NCI-H1105 treated with DMSO at 0.1 percent for 48 hours (cell line): ENCODE measurements at places on chromosomes 12 and 14.
A peak's percentile ranks its signal among the peaks of the same experiment; 100 is the strongest.

- no peak for DNase-seq
These were observed 21.0 kb downstream of the ANAPC5 start for GRCh38 chr12:121331248-121331647.

DNA sequence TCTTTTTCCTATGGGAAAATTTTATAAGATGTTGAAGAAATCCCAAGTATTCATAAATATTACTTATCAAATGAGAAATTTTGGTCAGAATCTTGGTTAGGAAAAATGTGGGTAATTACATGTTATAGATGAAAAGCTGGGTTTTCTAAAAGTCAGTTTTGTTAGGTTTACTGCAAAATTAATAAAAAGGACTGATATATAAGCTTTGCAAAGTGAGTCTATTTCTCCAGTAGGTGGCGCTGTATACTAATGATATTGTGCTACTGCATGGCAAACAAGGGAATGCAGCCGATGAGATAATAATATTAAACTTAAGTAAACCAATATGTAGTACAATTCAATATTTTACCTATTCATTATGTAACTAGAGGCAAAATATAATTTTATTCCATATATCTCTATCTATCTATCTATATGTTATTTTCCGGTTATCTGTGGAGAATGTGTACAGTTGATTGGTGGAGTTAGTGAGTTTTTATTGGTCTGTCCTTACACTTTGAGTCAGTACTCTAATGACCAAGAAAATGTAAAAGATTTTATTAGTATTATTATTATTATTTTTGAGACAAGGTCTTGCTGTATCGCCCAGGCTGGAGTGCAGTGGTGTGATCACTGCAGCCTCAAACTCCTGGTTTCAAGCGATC, 32.9 kb downstream of the MIPOL1 start:
- DNase-seq: peak; percentile 81

GRCh38 chr14:101082436-101083384, 179.2 kb upstream of the RTL1 start:
- no peak for DNase-seq

DNA sequence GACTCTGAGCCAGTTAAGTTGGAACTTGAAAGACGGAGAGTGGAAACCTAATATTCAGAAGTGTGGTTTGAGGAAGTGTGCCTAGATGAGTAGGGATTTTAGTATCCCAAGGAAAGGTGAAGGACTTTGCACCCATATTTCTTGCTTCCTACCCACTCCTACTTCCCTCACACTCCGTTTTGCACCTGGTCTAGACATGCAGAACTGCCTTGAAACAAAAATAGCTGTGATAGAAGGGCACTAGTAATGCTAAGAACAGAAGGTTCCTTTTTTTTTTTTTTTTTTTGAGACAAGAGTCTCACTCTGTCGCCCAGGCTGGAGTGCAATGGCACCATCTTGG, 732 bp upstream of the ARF3 start:
- no peak for DNase-seq

- DNase-seq: peak; percentile 95
These were observed 149.0 kb upstream of the PRMT8 start for GRCh38 chr12:3342051-3342450.

DNA sequence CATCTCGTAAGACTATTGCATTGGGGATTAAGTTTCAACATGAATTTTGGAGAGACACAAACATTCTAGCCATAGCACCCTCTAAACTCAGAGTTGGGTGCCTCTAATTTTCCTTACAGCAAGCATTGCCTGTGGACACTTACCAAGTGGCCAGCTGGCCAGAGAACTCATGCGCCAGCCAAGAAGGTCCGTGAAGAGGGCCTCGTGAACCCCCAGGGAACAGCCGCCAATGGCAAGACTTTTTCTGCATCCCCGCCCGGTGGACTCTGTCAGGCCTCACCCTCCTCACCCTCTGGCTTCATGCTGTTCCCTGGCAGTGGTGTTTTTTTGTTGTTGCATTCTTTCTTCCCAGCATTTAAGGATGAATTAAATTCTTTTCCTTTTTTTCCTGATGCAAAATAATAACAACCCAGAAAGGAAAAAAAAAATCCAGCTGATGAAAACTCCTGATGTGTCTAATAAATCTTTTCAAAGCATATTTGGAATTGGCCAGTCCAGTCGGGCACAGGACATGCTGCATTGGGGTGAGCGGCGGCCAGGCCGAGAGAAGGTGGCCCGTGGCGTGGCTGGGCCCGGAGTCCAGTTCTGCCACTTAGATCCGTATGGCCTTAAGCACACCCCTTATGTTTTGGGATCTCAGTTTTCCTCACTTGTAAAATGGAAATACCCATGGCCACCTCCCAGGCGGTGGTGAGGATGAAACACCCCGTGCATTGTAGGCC, 191.9 kb upstream of the DIO3 start:
- no peak for DNase-seq

DNA sequence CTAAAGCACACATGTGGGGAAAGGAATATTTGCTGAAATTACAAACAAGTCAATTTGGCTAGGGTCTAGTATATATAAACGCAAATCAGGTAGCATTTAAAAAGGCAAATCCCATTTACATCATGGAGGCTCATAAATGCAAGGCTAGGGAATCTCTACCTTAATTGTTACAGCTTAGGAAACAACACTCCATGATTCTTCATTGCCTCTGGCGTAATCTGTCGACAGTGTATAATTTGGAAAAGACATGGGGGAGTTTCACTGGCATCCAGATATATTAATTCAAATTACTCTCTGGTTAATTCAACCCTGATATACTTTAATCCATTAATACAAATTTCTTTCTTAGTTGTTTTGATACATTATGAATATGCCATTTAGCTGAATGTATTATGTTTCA, 1630.2 kb upstream of the FLRT2 start:
- DNase-seq: no peak

- no peak for DNase-seq
These were observed 14.8 kb upstream of the SERPINA12 start for GRCh38 chr14:94524093-94524492.

DNA sequence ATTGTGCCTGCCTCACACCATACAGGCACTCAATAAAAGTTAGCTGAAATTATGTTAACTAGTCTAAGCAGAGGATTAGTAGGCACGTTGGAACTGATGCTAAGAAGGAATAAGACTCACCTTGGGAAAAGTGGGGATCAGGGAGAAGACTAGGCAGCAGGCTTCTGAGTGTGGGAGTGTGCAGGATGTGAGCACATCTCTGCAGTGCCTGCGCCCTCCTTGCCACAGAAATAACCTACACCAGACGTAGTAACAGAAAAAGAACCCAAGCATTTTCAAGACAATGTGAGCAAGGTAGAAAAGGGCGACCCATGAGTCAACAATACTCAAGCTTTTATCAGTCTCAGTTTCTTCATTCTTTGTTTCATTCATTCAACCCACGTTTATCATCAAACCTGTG, 113.9 kb downstream of the CACNA1C start:
- DNase-seq: no peak

GRCh38 chr12:89923091-89923490, 214.5 kb upstream of the ATP2B1 start:
- DNase-seq: no peak

- DNase-seq: no peak
These were observed 8.9 kb upstream of the RPLP0 start for GRCh38 chr12:120209851-120210250.

DNA sequence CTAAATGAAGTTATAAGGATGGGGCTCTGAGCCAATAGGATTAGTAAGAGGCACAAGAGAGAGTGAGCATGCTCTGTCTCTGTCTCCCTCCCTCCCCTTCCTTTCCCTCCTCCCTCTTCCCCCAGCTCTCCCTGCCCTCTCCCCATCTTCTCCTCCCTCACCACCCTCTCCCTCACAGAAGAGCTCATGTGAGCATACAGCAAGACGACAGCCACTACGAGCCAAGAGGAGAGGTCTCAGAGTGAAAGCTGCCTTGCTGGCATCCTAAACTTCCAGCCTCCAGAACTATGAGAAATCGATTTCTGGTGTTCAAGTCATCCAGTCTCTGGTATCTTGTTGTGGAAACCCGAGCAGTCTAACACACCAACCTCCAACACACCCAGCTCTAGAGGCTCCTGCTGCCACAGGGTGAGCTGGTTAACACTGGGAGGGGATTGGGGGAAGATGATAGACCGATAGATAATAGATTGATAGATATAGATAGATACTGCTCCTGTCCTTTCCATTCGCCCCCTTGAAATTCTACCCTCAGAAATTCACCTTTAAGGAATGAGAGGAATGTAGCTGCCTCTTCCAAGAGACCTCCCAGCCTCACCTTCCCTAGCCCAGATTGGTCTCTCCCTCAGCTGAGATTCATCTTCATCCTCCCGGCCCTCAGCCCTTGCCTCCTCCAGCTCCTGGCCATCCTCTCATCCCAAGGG, 25.8 kb upstream of the ACTN1 start:
- no peak for DNase-seq

DNA sequence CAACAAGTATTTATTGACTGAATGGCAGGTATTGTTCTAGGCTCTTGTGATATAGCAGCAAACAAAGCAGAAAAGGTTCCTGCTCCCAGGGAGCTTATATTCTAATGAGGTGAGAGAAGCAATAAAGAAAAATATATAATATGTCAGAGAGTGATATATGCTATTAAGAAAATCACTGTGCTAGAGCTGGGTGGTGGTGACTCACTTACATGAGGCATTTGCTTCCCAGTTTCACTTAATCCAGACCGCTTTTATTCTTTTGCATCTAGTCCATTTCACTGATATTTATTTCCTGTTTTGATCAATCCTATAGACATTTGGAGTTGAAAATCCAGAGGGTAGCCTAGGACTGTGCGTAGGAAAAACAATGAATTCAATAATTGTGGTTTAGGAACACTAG, 17.5 kb downstream of the TRHDE start:
- DNase-seq: no peak

DNA sequence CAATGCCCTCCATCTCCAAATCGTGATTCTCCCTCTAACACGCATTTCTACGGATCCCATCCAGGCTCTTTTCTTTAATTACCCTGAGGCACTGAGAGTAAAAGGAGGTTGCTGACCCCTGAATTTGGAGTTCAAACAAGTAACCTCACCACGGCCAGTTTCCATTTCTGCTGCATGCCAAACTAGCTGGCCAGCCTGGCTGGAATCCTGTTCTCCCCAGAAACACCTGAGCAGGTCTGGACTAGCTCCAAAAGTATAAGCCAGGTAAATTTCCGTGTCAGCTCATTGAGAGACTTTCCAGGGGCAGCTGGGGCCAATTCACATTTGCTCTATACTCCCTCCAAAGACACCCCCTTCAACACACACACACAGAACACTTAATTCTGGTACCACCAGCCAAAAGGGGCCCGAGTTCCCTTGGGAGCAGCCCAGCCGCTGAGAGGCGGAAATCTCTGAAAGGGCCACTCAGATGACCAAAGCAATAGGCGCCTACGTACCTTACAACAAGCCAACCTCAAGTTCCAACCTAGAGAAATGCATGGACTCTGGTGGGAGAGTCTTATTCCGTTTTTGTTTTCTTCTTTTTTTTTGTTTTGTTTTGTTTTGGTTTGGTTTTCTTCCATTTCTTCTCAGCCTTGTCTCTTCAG, 131.4 kb downstream of the NDUFA12 start:
- DNase-seq: peak; percentile 29

- DNase-seq: no peak
These were observed 407.0 kb upstream of the MGAT4C start for GRCh38 chr12:86663173-86663572.

DNA sequence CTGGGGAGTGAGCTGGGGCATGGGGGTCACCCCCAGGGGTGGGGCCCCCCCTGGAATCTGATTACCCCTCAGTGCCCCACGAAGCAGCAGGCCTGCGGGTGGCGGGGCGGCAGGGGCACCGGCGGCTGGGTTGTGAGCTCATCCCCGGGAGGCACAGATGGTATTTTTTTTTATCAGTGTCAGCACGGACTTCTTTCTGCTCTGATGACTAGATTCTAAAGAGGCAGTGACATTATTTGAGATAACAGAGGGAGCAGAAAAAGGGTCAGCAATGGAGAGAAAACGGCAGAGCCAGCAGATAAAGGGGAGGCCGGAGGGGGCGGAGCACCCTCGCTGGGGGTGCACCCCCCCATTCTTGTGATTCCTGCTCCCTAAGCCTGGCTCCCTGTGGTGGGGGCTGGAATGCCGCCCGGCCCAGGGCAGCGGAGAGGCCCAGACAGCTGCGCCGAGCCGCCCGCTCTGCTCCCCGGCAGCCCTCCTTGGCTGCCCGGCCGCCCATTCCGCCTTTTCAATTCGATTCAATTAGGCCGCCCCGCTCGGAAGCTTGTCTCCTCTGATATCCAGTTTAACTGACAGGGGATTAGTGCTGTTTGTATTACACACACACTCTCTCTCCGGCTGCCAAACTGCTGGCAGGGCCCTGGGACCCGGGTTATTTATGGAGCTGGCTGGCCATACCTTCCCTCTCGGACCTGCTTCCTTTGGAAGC, 32.9 kb downstream of the MVK start:
- no peak for DNase-seq

DNA sequence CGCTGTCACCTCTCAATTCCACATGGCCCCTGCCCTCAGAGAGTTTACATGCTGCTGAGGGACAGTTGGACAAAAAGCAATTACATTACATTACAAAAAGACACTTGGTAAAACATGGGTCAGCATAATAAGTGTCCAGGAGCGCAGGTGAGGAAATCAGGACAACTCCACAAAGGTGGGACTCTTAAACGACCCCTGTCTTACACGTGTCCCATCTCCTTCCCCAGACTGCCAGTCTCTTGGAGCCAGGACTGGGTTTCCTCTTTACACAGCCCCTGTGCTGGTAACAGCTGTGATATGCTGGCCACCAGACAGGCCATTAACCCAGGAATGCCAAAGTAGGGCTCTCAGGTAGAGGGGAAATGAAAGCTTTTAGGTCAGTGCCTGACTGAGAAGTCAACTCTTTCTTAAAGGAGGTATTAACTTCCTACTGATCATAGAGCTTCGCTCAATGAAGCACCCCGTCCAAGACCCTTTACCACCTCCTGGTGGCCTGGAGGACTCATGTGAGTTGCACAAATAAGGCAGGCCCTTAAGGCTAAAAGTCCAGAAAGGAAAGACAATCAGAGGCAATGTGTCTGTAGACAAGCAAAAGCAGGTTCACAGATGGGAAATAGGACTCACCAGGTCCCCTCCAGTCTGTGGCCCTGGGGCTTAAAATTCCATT, 55.5 kb downstream of the ANO2 start:
- DNase-seq: no peak

- DNase-seq: no peak
These were observed 203.0 kb upstream of the SFSWAP start for GRCh38 chr12:131507881-131508280.

DNA sequence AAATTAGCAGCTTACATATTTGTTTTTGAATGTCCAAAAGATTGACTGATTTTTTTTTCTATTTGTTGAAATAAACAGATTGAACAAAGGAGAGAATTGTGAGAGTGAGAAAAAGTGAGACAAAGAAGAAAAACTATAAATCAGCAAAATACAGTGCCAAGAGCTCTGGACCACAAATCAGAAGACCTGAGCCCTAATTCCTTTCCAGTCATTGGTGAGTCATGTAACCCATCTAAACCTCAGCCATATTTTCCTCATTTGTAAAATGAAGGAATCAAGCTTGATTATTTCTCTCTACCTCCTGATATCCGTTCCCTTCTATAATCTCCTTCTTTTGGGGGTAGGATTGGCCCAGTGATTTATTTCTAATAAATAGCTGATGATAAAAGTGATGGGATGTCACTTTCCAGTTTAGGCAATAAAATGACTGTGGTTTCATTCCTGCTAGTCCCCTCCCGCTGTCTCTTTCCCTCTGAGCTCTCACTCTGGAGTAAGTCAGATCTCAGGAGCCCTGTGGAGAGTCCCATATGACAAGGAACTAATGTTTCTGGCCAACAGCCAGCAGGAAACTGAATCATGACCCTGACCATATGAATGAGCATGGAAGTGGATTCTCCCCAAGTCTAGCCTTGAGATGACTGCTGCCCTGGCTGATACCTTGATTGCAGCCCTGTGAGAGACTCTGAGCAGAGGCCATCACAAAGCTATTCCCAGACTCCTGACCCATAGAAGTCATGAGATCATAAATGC, 218.9 kb downstream of the ACSS3 start:
- no peak for DNase-seq

- no peak for DNase-seq
These were observed 25.3 kb downstream of the MUCL1 start for GRCh38 chr12:54879579-54879978.
